B cell (primary cell): ENCODE measurements at places on chromosomes 7 and 10.

GRCh38 chr7:52085610-52086009 lies 769.0 kb upstream of the COBL start:
- no peak for DNase-seq

GRCh38 chr10:92187101-92187500 lies 103.8 kb downstream of the CPEB3 start:
- no peak for DNase-seq

- no peak for DNase-seq
Observed at GRCh38 chr7:112930787-112931186, 140.6 kb upstream of the TMEM168 start.

GRCh38 chr7:20218279-20218678 lies 1.1 kb upstream of the MACC1 start:
- DNase-seq: no peak

GRCh38 chr7:141709749-141710148 lies 1.6 kb downstream of the WEE2 start:
- DNase-seq: no peak

GRCh38 chr10:91162050-91162494 lies 58.4 kb upstream of the PCGF5 start:
- DNase-seq: no peak

DNA sequence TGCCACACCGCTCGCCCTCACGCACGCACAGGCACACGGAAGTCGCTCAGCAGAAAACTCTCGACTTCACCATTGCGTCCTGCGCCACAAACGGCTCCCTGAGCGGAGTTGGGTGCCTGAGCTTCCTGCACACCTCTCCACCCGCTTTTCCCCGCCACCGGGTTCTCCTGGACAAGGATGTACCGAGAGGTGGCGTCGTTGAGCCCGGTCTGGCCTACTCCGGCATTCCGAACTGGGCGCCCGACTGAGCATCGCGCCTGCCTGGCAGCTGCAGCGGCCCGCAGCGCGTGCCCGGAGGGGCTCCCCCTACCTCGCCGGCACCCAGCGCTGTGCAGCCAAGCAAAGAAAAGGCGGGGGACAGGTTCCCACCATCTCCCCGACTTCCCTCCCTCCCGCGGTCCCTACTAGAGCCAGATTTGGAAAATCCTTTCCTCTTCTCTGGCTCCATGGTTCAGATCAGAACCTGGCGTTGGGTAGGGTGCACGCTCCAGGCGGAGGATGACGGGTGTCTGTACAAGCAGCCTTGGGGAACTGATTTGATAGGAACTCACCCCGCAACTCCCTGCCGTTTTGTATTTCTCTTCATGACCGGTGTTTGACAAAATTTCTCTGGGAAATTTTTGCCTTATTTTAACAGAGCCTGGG lies 1.7 kb downstream of the SORCS3 start:
- no peak for DNase-seq

GRCh38 chr10:132170561-132171361 lies 16.0 kb upstream of the DPYSL4 start:
- no peak for DNase-seq

- no peak for DNase-seq
Observed at GRCh38 chr7:116970238-116970910, 17.1 kb downstream of the ST7 start.

DNA sequence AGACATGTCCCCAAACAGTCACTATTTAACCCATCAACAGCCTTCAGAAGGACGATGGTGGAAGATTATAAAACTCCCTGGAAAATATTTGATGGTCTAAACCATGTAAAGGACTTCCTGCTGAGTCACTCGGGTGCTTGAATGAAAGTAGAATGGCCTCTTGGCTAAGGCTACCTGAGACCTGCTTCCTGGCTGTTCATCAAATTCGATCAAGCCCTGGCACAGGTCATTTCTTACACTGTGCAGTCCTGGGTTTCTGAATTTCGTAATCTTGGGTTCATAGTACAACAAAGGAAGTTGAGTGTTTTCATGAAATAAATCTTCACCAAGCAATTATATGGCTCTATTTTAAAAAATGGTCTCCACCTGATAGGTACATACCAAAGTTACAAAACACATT lies 260.3 kb upstream of the RNF32 start:
- DNase-seq: no peak

DNA sequence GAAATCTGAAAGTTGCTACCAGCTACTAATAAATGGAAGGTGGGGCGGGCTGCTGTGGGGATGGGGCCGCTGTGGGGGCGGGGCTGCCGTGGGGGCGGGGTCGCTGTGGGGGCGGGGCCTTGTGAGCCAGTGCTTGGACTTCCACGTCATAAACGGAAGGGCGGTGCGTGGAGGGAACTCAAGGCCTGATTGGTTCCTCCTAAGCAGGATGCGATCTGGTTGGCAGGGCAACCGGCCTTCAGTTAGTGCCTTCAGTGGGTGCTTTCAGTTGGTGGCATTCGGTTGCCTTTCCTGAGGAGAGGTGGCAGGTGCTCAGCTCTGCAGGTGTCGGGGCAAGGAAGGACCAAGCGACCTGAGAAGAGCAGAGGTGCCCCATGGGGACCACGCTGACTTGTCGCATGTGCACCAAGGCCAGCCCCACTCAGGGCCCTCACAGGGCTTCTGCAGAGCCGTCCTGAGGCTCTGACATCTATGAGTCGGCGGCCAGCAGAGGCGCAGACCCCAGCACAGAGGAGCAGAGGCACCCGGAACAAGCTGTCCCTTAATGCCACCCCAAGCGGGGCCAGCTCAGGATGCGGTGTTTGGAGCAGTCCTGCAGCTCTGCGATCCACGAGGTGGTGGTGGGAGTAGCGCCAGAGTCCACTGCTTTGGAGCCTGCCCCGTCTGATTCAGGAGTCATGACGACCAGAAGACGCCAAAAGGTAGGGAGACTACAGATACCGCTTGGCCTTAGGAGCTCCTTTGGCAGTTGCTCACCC lies 54.4 kb upstream of the PDSS1 start:
- no peak for DNase-seq

DNA sequence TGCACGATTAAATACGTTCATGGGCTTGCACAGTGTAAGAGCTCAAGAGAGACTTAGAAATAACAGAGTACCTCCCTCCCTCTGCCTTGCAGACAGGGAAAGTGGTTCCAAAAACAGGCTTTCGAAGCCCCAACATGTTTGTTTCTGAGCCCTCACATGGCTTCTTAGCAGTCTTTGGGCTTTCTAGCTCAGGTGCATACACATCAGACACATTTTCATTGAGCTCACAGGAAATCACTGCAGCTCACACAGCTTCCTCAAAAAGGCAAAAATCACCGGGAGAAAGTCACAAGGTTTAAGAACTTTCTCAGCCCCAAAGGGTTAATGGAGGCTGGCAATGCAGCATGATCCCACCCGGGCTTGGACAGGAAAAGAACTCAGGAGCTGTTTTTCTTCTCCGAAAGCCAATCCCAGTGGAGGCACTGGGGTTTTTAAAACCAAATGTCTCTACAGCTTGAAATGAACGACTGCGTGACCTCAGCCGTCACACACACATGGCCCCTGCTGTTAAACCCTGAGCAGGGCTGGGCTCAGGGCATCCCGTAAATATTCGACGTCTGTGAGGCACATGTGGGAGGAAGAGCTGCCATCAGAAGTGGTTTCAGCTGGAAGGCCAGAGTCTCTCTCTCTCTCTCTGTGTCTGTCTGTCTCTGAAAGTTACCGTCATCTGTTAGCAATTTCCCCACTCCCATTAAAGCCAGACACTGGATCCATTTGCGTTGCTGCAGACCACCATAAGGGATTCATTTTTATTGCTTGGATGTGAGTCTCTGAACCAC lies 69.7 kb downstream of the CALML3 start:
- peak; percentile 22 for DNase-seq

- DNase-seq: no peak
Observed at GRCh38 chr7:74364061-74364460, 74.9 kb downstream of the CLIP2 start.

GRCh38 chr10:113430634-113431397 lies 122.0 kb upstream of the HABP2 start:
- no peak for DNase-seq

DNA sequence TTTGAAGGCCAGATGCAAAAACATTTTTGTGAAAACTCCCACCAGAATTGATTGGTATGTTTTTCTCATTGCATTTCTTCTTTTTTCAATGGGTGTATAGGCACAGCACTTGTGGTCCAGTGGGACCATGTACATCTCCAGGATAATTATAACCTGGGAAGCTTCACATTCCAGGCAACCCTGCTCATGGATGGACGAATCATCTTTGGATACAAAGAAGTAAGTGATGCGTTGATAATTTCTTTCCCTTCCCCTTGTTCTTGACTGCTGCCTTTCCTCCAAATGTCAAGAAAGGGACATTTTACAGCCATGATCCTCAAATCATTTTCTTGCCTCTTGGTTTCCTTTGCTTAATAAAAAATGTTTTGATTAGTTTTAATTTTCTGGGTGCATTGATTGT lies 331.5 kb downstream of the PLXDC2 start:
- DNase-seq: no peak

DNA sequence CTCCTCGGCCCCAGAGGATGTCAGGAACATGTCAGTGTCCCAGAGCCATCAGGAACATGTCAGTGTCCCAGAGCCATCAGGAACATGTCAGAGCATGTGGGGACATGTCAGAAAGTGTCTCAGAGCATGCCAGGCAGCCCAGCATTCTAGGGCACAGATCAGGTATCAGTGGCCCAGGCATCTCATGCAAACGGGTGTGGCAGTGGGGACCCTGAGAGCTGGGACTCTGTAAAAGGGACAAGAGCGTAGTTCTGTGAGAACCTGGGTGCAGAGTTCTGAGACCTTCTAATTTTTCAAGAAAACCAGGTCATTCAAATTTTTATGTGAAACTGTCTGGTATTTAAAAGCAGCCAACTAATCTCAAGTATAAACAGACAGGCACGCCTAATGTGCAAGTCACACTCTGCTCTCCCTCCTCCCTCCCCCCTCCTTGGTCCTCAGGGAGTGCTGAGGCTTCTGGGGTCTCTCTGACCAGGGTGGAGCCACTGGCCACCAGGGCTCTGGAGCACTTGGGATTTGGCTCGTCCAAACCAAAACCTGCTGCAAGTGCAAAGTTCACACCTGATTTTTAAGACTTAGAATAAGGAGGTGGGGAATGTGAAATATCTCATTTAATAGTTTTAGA lies 64.6 kb downstream of the ALOX5 start:
- DNase-seq: no peak

GRCh38 chr10:78588194-78588811 lies 480.5 kb upstream of the ZMIZ1 start:
- no peak for DNase-seq

DNA sequence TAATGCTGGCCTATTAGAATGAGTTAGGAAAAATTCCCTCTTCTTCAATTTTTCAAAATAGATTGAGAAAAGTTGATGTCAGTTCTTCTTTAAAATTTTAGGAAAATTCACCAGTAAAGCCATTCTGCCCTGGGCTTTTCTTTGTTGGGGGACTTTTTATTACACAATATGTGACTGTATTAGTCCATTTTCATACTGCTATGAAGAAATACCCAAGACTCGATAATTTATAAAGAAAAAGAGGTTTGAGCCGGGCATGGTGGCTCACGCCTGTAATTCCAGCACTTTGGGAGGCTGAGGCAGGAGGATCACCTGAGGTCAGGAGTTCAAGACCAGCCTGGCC lies 12.7 kb downstream of the TAS2R40 start:
- no peak for DNase-seq

- no peak for DNase-seq
Observed at GRCh38 chr7:152588350-152588749, 87.6 kb downstream of the XRCC2 start.

DNA sequence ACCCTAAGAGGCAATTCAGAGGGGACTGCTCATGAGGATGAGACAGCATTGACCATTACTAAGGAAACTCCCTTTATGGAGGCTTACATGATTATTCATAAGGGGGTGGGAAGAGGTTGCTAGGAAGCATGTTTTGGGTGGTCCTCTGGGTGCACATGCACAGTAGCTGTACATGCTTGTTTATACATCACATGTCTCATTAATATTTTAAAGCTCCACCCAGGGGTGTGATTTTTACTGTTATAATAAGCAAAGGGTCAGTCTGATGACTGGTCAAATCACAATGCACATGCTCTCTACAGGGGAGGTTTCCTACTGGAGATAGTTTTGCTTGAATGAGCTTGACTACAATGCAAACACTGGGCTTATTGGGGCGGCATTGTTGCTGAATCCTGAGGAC lies 23.8 kb upstream of the PPP1R9A start:
- no peak for DNase-seq

GRCh38 chr7:94324380-94325121 lies 70.1 kb upstream of the COL1A2 start:
- DNase-seq: no peak

DNA sequence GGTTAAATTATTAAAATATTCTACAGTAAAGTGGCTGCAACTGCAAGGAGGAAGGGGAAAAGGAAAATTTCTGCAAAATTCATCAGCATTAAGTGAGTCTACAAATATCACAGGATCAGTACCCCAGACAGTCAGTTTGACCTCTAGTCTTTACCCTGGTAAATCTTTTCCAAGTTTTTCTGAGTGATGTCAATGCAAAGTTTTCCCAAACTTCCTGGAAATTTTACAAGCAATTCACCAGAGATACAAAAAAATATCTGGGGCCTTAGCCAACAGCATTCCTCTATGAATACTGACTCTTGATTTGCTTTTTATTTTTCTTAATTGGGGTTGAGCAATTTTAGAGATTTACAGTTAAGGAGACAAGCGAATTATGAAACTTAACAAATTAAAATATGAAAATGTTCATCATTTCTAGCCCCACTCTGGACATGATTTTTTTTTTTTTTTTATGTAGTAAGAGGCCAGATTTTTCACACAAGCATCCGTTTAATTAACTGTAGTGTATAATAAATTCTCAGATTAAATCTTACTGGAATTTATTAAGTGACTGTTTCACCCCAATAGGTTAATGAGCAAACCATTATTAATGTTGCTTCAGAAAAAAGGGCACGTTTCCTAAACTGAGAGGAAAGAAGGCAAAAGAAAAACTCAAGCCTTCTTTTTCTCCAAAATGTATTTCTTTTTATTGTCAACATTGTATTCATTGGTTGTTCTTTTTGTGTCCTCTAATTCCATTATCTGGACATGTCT lies 539.5 kb upstream of the FZD8 start:
- DNase-seq: no peak

DNA sequence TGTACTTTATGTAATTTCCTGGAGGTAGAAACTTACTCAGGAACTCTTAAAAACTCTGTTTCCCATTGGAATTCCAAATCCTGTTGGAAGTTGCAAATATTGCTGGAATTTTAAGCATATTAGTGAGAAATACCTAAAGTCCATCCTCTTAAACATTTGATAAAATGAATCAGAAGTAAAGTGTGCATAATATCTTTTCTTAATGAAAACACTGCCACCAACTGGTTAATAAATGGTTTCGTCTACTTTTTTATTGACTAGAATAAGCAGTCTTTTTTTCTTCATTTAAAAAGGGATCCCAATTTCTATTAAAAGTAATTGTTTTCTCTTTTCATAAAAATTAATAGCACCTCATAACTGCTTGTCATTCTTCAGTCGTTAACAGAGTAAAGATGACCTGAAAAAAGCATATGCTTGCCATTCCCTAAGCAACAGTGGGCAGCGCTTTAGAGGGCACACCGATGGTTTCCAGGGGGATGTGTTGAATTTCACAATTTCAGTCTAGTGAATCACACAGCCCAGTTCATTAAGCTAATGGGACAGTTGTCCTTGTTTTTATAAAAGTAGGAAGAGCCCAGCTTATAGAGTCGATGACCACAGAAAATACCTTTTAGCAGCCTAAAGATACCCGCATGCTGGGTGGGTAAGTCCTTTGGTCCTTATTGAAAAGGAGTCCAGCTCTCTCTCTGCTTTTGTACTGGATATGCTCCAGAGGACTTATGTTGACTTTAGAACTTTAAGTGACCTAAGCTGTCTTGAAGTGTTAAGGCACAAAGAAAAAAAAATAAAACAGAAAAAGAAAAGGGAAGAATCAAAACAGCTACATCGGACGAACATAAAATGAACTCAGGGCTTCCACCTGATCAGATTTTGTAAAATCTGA lies 28.5 kb downstream of the NPS start:
- no peak for DNase-seq
